Urinary bladder (tissue), 4 donors: ENCODE measurements at places on chromosomes 7 and 10. TPM values are rescaled to one million over a fixed set of nuclear protein-coding genes. Genes with fewer than 3 reads are reported as not detected.
A peak's percentile ranks its signal among the peaks of the same experiment; 100 is the strongest.

DNA sequence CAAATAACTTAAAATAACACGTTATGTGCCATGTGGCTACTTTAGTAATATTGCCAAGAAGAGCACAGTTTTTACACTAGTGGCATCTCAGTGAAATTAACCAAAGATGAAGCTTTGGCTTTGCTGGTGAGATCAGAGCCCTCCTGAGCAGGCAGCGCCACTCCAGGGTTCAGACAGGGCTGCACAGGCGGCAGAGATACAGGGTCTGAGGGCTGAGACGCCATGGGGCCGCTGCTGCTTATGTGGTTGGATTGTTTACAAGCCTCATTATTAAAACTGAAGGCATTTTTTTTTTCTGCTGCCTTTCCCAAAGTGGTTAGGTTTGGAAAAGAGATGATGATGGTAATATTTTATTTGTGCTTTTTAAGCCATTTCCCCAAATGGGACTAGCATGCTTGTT is 68.8 kb upstream of the DNAJB6 start:
- no peak for DNase-seq

GRCh38 chr7:82530361-82530760 is 86.8 kb upstream of the CACNA2D1 start:
- no peak for DNase-seq

- DNase-seq = no peak
Observed at GRCh38 chr7:25496476-25497368, 268.4 kb upstream of the NPVF start.

DNA sequence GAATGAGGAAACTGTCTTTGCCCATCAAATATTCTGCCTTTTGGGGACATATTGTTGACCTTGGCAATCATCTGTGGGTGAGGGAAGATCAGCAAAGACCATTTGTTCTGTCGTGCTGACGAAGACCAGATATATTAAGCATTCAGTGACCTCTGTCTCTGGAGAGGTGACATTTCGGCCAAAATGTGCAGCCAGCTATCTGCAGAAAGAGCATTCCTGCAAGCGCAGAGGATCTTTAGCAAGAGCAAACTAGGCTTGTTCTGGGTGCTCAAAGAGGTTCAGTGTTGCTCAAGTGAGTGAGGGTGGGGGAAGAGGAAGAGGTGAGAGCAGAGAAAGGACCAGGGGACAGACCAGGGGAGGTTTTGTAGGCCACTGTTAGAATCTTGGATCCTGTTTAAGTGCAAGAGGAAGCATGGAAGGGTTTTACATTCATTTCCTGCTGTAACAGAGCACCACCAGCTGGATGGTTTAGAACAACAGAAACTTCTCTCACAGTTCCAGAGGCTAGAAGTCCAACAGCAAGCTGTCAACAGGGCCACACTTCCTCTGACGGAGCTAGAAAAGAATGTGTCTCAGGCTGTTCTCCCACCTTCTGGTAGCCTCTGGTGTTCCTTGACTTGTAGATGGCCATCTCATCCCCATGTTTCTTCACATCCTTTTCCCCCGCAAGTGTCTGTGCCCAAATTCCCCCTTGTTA is 11.2 kb downstream of the C10orf120 start:
- DNase-seq = no peak

- DNase-seq = no peak
Observed at GRCh38 chr7:70014472-70015177, 416.4 kb downstream of the AUTS2 start.

DNA sequence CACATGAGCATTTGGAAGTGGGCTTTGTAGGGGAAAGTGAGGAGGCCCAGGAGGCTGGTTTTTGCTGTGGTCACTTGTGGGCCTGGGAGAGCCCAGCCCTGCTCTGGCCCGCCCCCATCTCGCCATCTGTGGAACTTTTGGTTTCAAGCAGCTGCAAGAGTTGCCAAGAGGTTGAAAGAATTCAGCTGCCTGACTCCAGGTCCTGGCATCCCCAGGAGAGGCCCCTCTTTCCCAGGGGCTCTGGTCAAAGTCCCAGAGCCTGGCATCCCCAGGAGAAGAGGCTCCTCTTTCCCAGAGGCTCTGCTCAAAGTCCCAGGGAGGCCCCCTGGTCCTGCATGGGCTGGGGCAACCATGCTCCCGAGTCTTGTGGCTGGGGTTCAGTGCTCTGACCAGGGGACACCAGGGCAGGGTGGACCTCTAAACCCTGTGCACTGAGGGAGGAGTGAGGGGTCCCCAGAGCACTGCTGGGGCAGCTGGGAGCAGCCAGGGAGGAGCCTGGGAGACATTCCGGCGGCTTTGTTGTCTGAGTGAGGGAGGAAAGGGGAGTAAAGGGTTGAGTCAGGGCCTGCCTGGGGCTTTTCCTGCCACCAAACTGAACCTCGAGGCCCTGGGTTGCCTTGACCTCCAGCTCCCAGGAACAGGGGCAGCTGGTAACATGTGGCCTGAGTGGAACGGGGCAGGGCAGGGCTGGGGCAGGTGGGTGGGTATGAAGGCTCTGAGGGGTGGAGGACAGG is 27.7 kb upstream of the CSGALNACT2 start:
- DNase-seq = peak; percentile 41

Gene FAM25G
- not detected for polyA plus RNA-seq
